SK-N-SH (cell line): ENCODE measurements at places on chromosomes 1 and 21.

DNA sequence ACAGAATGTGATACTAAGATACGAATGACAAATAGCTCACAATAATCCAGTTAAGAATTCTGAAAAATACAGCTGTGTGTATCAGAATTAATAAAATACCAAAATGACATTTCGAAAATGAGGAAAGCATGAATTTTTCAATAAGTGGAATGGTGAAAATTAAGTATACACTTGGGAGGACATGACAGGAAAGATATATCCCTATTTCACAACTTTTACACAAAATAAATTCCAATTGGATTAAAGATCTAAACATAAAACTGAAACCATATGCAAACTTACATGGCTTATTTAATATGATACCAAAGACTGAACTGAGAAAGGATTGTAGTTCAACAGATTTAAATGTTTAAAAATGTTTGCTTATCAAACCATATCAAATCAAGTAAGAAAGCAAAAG lies 510.4 kb upstream of the ADAMTS5 start:
- no peak for DNase-seq
- no peaks in the 10 kb centered on the region for H3K36me3 ChIP-seq
- H3K27me3 ChIP-seq: no peaks in the 10 kb centered on the region

- H3K4me1 ChIP-seq: peaks cover 17% of the 10 kb centered on the region
- DNase-seq: no peak
Observed at GRCh38 chr1:36390411-36390810, 4.7 kb upstream of the STK40 start.

DNA sequence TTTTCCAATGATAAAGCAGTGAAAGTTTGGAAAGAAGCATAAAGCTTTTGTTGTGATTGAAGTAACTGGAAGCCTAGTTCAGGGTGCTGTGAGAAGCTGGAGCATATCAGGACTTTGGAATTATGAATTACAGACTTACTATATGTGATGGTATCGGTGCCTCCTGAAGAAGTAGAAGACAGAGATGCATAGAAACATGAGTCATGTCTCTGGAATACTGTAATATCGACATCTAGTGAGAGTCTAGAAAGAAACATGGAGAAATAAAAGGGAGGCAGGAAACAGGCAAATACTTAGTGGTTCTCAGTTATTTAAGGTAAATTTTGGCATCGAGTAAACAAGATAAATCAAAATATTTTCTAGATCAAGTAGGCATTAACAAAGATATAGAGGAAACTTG lies 103.0 kb downstream of the CAMTA1 start:
- H3K4me1 ChIP-seq: no peaks in the 10 kb centered on the region
- no peak for DNase-seq
- H3K27me3 ChIP-seq: no peaks in the 10 kb centered on the region
- peaks cover 8% of the 10 kb centered on the region for H3K36me3 ChIP-seq
- H3K4me3 ChIP-seq: no peak overlapping the region

- no peak for DNase-seq
- peaks cover 4% of the 10 kb centered on the region for H3K4me1 ChIP-seq
- H3K36me3 ChIP-seq: no peaks in the 10 kb centered on the region
Observed at GRCh38 chr1:66478116-66478515, 55.8 kb upstream of the SGIP1 start.

- no peak overlapping the region for H3K27ac ChIP-seq
- no peaks in the 10 kb centered on the region for H3K27me3 ChIP-seq
- no peak for DNase-seq
- no peaks in the 10 kb centered on the region for H3K36me3 ChIP-seq
- no peak overlapping the region for H3K4me3 ChIP-seq
Observed at GRCh38 chr1:8797216-8797615, 20.2 kb downstream of the RERE start.

DNA sequence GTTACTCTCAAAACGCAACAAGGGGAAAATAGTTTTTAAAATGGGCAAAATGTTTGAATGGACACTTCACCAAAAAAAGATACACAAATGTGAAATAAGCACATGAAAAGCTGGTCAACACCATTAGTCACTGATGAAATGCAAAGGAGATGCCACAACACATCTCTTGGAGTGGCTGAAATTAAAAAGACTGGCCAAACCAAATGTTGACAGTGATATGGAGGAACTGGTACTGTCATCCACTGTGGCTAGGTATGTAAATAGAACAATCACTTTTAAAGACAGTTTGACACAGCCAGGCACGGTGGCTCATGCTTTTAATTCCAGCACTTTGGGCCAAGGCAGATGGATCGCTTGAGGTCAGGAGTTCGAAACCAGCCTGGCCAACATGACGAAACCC lies 91.1 kb downstream of the POFUT2 start:
- H3K4me3 ChIP-seq: no peak overlapping the region
- DNase-seq: no peak
- no peak overlapping the region for H3K27ac ChIP-seq

- H3K27ac ChIP-seq: no peak overlapping the region
- H3K36me3 ChIP-seq: no peaks in the 10 kb centered on the region
- no peaks in the 10 kb centered on the region; the same call in 1 of the 2 replicates for H3K4me1 ChIP-seq
- no peak for DNase-seq
- H3K4me3 ChIP-seq: no peak overlapping the region
Observed at GRCh38 chr1:75990686-75991085, 58.5 kb upstream of the ASB17 start.

GRCh38 chr21:34914239-34914638 lies 134.9 kb downstream of the RUNX1 start:
- no peaks in the 10 kb centered on the region for H3K27me3 ChIP-seq
- no peak overlapping the region for H3K27ac ChIP-seq
- peaks cover 3% of the 10 kb centered on the region; the same call in 1 of the 2 replicates for H3K4me1 ChIP-seq
- no peak overlapping the region for H3K4me3 ChIP-seq
- DNase-seq: no peak

DNA sequence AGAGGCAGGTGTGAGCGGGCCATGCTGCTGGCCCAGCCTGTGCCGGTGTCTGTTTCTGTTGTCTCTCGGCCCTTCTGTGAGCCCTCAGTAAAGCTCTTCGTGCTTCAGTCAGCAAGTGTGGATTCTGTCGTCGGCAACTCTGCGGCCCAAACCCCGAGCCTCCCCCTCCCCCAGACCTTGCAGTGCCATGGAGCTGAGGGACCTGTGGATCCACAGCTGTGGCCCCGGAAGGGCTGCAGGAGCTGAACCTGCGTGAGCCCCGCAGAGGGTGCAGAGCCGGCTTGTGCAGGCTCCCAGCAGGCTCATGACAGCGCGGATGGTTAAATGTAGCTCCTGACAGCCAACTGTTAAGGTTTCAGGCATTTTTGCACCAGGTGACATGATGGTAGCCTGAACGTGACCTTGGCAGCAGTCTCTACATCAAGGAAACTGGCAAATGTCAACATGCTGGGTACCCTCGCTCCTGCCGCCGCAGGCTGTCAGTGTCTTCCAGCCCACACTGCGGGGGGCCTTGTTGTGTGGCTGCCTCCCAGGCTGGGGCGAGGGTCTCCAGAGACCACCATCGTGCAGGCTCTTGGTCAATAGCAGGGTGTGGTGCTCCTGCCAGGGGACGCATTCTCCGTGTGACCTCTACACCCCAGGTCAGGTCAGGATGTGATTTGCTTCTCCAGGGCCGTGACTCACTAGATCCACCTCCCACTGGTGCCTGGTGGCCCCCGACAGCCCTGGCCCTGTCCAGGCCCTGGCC lies 7.0 kb downstream of the LRRC3 start:
- no peaks in the 10 kb centered on the region for H3K36me3 ChIP-seq
- no peaks in the 10 kb centered on the region for H3K27me3 ChIP-seq
- no peaks in the 10 kb centered on the region for H3K4me1 ChIP-seq
- H3K4me3 ChIP-seq: no peak overlapping the region

DNA sequence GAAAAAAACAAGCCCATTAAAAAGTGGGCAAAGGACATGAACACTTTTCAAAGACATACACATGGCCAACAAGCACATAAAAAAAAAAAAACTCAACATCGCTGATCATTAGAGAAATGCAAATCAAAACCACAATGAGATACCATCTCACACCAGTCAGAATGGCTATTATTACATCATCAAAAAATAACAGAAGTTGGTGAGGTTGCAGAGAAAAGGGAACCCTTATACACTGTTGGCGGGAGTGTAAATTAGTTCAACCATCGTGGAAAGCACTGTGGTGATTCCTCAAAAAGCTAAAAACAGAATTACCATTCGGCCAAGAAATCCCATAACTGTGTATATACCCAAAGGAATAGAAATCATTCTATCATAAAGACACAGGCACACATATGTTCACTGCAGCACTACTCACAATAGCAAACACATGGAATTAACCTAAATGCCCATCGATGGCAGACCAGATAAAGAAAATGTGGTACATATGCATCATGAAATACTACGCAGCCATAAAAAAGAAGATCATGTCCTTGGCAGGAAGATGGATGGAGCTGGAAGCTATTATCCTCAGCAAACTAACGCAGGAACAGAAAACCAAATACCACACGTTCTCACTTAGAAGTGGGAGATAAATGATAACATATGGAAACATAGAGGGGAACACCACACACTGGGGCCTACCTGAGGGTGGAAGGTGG lies 70.1 kb downstream of the INTS7 start:
- H3K27me3 ChIP-seq: no peaks in the 10 kb centered on the region
- no peak for DNase-seq
- H3K4me1 ChIP-seq: no peaks in the 10 kb centered on the region
- no peak overlapping the region for H3K4me3 ChIP-seq
- no peak overlapping the region for H3K27ac ChIP-seq

DNA sequence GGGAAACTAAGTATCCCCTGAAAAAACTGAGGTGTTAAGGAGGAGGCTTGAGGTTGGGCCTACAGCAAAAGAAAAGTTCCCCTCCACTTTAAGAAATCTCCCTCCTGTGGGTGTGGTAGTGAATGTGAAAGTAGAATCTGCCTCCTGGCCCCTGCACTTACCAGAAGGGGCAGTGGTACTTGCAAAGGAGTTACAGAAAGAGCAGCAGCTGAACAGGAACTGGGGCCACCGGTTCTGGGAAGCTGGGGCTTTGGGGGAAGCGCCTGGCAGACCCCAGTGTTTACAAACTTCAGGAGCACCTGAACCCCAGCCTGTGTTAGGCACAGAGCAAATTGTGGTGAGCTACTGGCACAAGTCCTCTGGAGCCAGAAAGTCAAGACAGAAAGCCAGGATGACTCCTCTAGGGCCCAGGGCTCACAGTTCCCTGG lies 250.2 kb upstream of the FGGY start:
- H3K27me3 ChIP-seq: no peaks in the 10 kb centered on the region
- DNase-seq: no peak
- no peak overlapping the region for H3K27ac ChIP-seq
- H3K4me1 ChIP-seq: peaks cover 28% of the 10 kb centered on the region
- H3K36me3 ChIP-seq: no peaks in the 10 kb centered on the region

DNA sequence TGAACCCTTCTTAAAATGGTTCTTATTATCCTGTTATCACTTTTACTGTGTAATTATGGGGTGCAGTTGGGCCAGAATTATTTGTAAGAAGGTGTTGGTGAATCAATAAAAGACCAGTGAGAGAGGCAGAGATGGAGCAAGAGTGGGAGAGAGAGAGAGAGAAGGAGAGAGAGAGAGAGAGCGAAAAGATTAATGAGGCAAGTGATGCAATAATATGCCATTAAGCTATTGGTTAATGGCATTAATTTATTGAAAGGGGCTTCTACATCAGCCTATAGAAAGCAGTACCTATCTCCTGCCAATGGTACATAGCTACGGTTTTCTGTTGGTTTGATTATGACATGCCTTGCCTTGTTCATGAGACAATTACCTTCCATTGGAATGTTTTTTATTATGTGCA lies 388.7 kb downstream of the RPS6KC1 start:
- no peak for DNase-seq
- H3K27me3 ChIP-seq: no peaks in the 10 kb centered on the region
- no peak overlapping the region for H3K4me3 ChIP-seq
- H3K36me3 ChIP-seq: no peaks in the 10 kb centered on the region
- no peak overlapping the region for H3K27ac ChIP-seq
